ENCODE measurements at places on chromosomes 2 and 18.

DNA sequence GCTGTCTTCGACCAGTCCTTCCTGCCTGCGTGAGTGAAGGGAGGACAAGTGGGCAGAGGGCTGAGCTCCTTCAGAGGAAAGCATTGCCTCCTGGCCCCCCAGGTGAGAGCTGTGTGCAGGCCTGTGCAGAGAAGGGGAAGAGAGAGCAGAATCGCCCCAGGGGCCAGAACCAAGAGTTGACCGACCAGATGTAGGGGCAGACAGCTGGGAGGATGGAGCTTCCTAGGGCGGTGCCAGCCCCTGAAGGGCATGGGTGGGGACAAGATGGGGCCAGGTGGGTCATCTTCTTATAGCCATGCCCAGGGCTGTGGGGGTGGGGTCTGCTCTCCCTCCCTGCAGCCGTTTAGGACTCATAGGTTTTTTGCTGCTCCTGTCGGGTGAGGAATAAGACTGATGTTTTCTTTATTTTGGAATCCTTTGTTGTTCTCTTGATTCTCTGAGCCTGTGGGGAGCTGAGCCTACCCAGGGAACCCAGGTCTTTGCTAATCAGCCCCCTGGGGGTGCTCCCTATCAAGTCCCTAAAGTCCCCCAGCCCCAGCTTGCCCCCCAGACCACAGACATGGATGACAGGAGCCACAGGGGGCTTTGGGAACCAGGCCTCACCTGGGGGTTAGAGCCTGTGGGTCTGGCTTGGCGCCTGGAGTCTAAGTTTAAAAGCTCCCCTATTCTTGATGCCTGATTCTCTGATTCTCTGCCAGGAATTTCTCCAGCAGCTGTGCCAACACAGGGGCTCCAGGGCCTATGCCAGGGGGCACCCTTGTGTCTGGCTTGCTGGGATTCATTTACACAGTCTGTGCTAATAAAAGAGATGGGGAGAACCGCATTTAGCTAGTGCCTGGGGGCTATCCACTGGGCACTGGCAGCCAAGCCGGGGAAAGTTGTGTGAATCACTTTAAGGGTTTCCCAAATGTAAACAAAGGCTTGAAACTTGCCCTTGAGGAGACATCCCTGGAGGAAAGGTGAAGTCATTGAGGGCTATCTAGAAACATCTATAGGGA lies 9.3 kb upstream of the EFHD1 start:
- no peak for DNase-seq

- no peak for DNase-seq
These were observed 97.8 kb downstream of the VSNL1 start for GRCh38 chr2:17638196-17638743.

- no peak for DNase-seq
These were observed 16.7 kb downstream of the LANCL1 start for GRCh38 chr2:210459880-210460279.

GRCh38 chr18:11178951-11179549 lies 29.7 kb upstream of the PIEZO2 start:
- no peak for DNase-seq

GRCh38 chr2:187174582-187174981 lies 273.5 kb downstream of the CALCRL start:
- DNase-seq = no peak

DNA sequence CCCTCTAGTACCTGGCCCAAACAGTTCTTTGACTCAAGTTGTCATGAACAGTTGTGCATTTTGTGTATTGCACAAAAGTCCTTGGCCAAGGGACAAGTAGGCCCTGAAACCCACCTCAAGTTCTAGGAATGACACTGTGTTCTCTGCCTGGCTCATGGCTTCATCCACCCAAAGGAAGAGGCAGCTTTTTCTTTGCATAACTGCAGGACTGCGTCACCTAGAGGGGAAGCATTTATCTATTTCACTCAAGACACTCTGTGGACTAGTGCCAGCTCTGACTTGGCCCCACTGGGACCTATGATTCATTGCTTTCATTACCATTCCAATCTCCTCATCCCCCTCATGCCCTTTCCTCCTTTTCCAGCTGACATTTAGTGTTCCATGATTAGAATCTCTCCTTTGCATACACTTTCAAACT lies 119.3 kb upstream of the SIX2 start:
- DNase-seq = no peak

DNA sequence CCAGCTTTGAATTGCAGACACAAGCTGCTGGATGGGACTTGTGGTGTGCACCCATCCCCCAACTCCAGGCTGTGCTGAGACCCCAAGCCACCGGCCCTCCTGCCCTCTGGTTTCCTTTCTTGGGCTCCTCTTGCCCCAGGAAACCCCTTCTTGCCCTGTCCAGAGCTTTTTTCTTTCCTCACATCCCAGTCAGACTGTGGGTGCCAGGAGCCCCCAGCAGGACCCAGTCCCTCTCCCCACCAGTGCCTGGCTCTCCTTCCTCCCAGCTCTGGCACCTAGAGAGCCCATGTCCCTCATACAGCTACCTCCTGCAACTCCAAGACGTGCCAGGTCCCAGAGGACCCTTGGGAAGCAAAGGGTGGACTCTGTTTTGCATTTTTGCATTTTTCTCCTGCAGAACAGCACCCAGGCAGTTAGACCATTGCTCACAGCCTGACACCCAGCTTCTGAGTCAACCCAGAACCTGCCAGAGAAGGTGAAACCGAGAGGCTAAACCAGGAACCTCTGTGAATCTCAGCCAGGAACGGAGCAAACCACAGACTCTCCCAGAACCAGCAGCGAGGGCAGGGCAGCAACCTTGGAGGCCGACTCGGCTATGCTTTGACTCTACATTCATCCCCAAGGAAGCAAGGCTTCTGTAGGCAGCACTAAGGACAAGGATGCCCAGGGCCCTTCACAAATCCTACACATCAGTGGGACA lies 221.1 kb downstream of the ANAPC1 start:
- DNase-seq = peak; percentile 13

DNA sequence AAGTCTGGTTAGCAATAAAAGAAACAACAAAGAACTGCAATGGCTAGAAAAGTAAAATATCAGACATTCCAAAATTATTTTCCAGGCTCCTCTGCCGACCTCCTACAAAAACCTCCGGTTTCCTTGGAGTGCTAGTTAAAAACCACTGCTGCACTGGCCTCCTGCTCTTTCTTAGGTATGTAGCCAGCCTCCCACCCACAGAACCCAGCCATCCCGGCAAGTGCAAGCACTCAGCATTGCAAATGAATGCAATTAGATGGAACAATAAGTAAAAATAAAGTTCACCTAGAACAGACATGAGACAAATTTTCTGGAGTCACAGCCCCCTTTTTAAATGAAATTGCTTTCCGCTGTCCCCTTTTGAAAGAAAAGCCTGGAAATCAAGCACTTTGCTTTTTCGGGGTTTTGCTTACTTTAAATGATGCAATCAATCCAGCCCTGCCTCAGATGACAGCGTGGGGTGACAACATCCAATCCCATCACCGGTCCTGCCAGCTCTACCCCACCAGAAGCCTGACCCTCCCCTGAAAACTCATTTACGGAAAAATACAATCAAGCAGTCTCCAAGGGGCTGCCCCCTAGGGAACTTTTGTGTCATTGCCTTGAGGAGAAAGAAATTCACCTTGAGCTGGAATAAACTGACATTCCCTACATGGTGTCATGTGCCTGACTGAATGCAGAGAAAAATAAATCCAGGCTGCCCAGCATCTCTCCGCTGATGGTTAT lies 199.8 kb downstream of the EPHA4 start:
- DNase-seq = no peak

DNA sequence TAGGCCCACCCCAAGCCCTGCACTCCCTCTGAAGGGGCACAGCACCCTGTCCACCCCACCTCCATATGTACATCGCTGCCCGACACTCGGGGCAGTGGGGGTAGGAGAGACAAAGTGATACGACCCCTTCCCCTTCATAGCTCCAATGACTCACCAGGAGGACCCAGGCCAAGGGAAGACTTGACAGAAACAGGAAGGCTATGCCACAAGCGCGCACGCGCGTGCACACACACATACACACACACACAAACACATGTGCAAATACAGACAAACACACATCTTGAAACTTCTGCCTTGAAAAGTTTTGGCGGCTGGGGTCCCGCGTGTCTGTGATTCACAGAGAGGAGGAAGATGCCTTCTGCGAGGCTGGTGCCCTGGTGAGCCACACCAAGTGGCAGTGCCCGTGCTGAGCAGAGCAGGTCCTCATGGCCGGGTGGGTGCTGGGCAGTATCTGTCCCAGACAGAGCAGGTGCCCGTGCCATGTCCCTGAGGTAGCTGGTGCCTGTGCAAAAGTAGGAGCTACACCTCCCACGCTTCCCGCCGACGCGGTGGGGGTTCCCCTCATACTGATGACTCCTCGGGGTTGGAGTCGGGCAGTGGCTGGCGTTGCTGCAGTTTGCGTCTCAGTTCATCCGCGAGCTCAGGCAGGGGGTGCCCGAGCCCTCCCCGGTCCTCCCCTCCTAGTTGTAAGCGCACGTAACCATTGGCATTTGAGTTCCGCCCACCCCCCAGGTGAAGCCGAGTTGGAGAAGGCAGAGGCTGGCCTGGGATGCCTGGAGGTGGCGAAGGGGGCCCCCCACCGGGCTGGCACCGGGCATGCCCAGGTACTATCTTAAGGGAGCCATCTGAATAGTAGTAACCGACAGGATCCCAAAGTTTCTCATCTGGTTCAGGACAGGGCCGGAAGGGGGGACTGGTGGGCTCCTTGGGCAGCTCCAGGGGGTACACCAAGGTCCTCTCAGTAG lies 2.5 kb upstream of the ANKRD39 start:
- no peak for DNase-seq

DNA sequence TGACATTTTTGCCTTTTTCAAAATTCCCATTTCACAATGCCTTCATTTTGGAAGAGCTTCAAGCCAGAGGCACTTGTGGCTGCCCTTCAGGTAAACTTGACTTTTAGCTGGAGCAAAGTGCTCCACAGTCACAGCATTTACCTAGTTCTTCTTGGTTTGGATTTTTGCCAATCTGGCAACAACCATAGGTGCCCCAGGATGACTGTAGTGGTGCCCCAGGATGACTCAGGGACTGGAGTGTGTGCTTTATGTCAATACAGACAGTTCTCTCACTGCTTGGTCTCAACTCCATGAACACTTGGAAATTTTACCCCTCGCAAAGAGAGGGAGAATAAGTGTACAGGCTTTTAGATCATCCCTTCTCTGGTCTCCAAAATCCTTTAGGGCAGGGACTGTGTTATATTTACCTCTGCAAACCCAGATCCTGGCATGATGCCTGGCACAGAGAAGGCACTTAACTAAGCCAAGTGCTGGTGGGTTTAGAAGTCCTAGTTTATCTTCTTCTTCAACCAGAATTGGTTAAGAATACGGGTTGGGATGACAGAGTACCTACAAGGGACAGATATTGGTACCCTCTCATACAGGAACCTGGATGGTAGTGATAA lies 15.3 kb upstream of the PTPN4 start:
- no peak for DNase-seq

- no peak for DNase-seq
These were observed 17.1 kb downstream of the VSNL1 start for GRCh38 chr2:17557596-17557995.

DNA sequence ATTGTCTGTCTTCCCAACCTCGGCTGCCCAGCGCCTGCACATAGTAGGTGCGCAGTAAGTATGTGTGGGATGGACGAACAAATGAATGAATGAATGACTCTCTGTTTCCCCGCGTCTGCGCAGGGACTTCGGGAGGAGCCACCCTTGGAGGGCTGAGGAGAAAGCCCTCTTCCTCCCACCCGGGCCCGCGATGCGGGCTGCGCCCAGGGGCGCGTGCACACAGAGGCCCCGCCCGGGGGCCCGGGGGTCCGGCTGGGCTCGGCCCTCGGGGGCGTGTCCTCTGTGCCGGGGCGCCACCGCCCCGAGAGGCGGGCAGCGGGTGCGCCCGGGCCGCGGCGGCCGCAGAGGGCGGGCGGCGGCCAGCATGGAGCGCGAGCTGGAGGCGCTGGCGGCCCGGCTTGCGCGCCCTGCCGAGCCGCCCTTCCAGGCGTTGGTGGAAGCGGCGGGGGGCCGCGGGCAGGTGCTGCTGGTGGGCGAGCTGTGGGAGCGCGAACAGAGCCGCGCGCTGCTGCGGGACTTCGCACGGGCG lies at the start of gene C2orf72:
C2orf72 (plus strand) TSS at position 322 of the 529 bp plus-strand sequence; CDS start at position 365, 43 bp downstream.
- no peak for DNase-seq

Measured in activated CD4-positive, alpha-beta T cell treated with anti-CD3 and anti-CD28 coated beads for 24 hours (primary cell).